Activated CD4-positive, alpha-beta memory T cell treated with anti-CD3 and anti-CD28 coated beads, Interleukin-2, amount 10 ng/mL, durations not matched to agents 7 days and 5 days (primary cell): ENCODE measurements at places on chromosomes 2 and 18. TPM values are rescaled to one million over a fixed set of nuclear protein-coding genes. Genes with fewer than 3 reads are reported as not detected.

The GLI2 gene
- total RNA-seq, result 0.43 TPM

The CNNM4 gene
- total RNA-seq, result 8.6 TPM

The IL37 gene
- total RNA-seq, result 0.48 TPM

The NT5C1B gene
- not detected for total RNA-seq

The GREB1L gene
- not detected for total RNA-seq

The GALR1 gene
- total RNA-seq, result not detected

The CD8B2 gene
- not detected for total RNA-seq

The MC4R gene
- total RNA-seq, result not detected

The FBXO48 gene
- 5.0 TPM for total RNA-seq
